ENCODE measurements at places on chromosomes 16 and 17.

DNA sequence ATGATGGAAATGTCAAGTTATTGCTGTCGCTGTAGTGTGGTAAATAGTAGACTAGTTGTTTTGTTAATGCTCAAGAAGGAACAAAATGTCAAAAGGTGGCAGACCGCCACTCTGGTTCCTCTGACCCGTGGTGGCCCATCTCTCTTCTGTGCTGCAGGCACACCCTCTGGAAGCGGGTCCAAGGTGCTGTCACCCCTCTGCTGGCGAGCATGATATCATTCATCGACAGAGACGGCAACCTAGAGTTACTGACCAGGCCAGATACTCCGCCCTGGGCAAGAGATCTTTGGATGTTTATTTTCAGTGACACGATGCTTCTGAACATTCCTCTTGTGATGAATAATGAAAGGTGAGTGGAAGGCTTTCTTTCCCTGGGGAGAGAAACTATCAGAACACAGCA is 56.8 kb upstream of the ENDOV start:
- DNase-seq, result no peak

DNA sequence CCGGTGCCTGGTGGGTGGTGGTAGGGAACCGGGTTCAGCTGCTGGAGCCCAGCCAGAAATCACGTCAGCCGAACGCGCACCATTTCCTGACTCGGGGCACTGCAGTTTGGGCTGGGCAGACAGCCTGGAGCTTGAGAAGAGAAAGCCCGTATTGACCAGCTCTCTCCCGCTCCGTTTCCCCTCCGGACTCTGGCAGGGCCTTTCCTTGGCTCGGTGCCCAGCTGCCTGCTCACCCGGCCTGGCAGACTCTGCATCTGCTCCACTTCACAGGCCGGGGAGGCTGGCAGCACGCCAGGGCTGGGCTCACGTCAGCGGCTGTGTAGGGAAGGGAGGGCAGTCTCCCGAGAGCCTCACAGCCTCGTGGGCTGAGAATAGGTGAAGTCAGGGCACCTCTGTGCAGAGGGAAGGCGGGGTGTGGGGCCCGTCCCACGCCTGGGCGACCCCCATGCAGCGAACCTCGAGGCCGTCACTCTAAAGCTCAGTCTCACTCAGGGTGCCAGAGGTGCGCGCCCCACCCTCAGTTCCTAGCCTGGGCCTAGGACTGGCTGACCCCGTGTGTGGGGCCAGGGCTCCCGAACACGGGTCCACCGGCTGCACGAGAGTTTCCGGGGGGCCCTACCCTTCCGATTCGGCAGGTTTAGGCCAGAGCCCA is 59.1 kb downstream of the OR1D5 start:
- peak; percentile 81 for DNase-seq

DNA sequence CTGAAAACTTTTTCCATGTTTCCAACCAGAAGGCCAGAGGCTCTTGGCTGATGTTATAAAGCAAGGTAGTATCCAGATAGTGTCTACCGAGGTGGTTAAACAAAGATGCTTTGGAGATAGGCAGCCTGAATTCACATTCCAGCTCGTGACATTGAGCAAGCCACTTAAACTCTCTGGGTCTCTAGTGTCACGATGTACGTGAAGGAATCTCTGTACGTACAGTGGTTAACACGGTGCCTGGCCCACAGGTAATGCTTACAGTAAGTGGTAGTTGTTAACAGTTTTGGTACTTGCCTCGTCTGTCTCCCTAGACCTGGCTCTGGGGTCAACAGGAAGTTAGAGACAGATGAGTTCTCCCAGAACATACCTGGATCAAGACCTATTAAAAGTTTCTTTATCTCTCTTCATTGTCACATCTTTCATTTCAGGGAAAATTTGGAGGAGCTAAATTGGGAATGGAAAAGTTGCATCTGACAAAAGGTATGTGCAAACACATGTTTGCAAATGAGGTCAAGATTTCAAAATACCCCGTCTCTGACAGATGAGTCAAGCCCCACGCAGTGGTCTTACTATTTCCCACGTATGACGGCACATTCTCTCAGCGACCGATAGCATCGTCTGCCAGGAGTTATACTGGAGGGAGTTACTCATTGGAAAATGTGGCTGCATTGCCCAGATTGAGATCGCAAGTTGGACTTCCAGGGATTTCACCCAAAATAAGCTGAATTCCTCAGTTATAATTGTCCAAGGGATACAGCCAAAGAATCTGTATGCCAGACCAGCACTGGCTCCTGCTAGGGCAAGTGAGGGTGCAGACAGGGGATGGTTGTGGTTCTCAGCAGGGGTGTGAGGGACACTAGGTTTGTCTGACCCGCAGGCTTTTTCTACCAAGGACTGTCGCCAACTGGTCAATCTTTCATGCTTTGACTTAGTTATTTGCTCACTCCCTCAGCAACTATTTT is 18.9 kb upstream of the MYH10 start:
- DNase-seq, result no peak

DNA sequence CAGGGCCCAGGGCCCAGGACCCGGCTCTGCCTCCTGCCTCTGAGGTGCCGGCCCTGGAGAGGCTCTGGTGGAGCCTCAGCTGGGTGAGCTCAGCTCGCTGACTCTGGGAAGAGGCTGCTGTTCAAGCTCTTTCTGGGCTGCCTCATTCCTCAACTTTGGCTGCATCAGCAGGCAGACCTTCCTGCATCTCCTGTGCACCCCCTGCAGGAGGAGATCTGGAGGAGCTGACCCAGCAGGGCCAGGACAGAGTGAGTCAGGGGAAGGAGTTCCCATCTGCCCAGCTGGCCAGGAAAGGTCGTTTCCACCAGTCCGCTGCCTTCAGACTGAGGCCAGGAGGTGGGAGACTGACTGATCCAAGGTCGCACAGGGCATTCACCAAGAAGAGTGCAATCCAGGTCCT is 10.7 kb downstream of the CRHR1 start:
- DNase-seq, result no peak

DNA sequence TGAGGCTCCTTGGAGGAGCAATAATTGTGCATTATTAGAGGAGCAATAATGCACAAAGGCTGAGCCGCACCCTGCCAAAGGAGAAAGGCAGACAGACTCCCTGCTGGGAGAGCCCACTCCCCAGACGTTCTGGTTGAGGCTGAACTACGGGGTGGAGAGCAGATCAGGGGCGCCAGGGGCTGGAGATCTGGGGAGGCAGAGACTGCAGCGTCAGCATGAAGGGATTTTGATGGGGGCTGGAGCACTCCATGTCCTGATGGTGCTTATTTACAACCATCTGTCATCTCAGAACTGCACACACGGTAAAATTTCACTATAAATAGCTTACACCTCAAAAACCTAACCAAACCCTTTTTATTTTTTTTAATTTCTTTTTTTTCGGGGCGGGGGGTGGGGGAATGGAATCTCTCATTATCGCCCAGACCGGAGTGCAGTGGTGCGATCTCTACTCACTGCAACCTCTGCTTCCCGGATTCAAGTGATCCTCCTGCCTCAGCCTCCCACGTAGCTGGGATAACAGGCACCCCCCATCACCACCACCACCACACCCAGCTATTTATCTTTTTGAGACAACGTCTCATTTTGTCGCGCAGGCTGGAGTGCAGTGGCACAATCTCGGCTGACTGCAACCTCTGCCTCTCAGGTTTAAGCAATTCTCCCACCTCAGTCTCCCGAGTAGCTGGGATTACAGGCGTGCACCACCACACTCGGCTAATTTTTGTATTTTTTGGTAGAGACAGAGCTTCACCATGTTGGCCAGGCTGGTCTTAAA is 4.3 kb upstream of the C16orf95 start:
- no peak for DNase-seq

- DNase-seq, result no peak
These were observed 141.3 kb downstream of the ABCC12 start for GRCh38 chr16:48014349-48015135.

GRCh38 chr16:53130159-53131049 is 75.6 kb downstream of the CHD9 start:
- peak; percentile 92 for DNase-seq

- no peak for DNase-seq
These were observed 164.0 kb downstream of the RGS9 start for GRCh38 chr17:65301184-65301583.

GRCh38 chr16:71746442-71747046 is 22.0 kb upstream of the PHLPP2 start:
- DNase-seq, result peak; percentile 19

DNA sequence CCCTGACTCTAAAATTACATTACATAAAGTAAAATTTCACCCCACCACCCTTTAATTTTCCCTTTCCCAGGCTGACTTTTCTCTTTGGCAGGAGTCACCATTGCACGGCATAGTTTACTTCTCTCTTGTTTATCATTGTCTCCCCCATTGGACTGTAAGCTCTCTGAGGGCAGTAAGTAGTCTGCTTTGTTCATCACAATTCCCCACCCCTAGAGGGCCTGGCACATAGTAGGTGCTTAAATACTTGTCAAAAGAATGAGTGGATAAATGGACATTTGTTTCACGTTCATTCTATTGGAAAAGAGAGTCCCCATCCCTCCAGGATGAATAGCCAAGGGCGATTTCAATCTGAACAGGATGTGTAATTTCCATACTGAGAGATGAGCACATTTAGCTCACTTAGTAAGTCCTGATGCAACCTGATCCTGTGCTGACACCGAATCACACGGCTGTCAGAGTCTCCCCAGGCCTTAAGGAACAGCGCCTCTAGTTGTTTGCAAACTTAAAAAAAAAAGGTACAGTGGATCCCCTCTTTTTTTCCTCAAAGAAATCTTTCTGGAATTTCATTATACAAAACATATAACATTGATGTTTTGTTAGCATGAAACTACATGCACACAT is 54.0 kb downstream of the AKAP1 start:
- DNase-seq, result no peak

DNA sequence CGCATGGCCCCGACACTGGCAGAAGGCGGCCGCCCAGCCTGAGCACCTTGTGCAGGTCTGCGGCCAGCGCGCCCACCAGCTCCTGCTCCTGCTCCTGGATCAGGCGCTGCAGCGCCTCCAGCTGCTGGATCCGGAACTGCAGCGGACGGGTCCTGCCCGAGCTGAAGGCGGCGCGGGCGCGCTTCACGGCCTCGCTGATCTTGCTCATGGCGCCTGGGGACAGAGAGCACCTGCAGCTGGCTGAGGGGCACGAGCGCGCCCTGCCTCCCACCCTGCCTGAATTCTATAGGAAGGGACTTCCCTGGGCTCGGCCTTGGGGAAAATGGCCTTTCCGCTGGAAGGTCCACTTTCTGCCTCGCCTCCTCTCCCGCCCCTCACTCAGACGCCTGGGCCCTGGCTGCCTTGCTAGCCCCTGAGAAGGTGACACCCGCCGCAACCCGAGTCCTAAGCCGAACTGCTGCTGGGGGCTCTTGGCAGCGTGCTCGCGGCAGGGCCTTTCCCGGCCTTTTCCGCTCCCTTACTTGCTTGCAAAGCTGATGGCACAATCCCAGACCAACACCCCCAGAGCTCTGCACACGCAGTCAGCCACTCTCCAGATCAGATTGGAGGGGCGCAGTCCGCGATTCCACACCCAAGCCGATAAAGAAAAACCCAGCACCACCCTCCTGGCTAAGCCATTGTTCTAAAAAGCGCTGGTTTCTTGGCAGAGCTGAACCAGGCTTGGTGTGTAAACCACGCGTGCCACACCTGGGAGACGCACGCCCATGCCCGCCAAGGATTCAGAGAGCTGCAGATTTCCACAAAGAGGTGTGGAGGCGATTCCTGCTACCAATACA is 3.0 kb downstream of the ALDH3A1 start:
- DNase-seq, result peak; percentile 81

GRCh38 chr17:36863676-36864612 is 73.3 kb upstream of the LHX1 start:
- no peak for DNase-seq

DNA sequence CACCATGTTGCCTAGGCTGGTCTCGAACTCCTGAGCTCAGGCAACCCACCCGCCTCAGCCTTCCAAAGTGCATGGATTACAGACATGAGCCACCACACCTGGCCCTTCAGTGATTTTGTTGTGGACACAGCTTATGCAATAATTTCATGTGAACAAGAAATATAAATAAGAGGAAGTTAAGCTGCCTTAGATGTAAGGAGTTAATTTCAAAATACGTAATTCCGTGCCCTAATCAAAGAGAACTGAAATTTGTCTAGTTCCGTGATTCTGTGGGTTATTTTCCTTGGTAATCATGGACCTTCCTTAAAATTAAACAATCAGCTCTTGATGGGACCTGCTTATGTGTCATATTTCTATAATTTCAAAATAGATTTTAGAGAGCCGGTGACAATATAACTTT is 11.9 kb downstream of the TVP23A start:
- DNase-seq, result no peak

DNA sequence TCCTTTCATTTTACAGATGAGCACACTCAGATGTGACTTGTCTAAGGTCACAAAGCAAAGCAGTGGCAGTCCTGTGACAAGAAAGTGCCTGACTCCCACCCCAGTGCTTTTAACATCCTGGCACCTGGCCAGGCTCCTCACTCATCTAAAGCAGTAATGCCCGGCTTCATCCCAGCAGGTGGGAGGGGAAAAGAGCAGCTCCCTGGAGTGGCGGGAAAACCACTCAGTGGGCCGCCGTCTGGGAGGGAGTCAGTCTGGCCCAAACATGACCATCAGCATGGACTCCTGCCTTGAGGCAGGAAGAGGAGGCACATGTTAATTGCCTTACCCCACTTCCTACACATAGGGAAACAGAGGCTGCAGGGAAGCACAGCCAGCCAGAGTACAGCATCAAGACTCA is 2.6 kb downstream of the PCGF2 start:
- no peak for DNase-seq

GRCh38 chr16:86899151-86899550 is 320.8 kb downstream of the FOXL1 start:
- no peak for DNase-seq

DNA sequence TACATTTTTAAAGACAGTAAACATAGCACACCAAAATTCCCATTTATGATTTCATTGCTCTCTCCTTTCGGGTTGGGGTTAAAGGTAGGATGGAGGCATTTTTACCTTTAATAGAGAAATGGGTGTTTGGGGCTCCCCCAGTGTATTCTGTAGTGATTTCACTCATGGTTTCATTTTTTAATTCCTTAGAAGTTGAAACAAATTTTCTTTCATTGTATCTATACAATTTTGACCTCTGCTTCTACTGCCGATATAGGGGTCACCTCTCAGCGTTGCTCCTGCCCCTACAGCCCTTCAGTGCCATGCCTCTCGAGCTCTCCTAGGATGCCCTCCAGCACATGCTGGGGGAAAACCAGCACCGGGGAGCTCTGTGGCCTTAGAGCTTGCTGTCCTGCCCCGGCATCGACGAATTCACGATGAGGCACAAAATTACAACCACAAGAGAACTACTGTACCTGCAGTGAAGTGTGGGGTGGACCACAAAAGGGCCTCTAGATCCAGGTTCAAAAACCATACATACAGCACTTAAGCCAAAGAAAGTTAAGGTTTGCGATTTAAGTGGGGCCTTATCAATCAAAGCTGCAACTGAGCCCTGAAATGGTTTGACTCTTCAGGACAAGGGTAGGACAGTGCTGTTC is 39.3 kb downstream of the LITAFD start:
- no peak for DNase-seq

GRCh38 chr17:9202532-9202931 is 181.2 kb downstream of the NTN1 start:
- no peak for DNase-seq

DNA sequence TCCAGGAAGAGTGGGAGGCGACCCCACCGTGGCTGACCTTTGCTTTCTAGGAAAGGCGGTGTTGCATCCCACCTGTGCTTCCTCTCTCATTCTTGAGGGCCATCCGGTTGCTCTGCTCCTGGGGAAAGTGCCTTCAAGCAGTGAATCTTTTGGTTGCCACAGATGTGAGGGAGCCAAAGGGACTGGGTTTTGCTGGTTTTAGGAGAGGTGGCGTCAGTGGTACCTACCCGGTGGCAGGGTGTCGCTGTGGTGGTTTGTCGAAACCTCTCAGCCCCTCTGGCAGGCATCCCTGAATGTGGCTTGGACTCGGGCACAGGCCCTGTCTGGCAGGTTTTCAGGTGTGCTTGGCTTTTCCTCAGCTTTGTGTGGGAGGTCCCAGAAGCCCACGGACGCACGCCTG is 611.5 kb downstream of the KCNJ18 start:
- no peak for DNase-seq
